ENCODE measurements at places on chromosomes 1 and 21. TPM values are rescaled to one million over a fixed set of nuclear protein-coding genes. Genes with fewer than 3 reads are reported as not detected.

DNA sequence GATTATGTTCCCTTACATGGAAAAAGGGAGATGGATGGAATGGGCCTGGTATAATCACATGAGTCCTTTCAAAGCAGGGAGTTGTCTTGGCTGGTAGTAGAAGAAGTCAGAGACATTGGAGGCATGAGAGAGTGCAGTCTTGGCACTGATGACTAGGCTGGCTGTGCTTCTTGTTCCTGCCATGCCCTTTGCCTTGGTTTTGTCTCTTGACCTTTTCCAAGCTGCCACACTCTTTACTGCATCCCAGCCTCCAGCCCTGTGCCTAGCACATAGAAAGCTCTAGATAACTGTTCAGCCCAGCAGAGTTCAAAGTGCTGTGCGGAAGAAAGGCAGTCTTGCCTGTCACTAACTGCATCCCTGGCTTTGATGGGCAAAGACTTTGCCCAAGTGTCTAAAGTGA lies 412.6 kb downstream of the PRDM2 start:
- DNase-seq, result no peak

The NSUN4 gene
- total RNA-seq, result 18.3 TPM

DNA sequence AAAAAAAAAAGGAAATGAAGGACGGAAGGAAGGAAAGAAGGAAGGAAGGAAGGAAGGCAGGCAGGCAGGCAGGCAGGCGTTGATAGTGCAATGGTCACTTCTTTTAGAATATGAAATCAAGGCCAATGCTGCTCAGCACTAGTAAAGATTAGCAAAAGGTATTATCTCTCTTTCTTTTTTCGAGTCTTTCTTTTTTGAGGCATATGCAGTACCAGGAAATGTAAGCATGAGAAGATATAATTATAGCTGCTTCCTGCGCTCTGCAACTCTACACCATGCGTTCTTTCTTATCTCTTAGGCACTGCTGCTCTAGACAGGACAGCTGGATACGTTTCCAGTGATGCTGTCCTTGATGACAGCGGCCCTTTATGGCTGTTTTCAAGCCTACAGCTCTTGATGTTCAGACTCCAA lies 1512.5 kb upstream of the B3GALT2 start:
- no peak for DNase-seq

- no peak for DNase-seq
Measured at GRCh38 chr1:240399381-240399780, 212.6 kb downstream of the GREM2 start.

The DEPDC1 gene
- 24.1 TPM for total RNA-seq

The NHLH1 gene
- not detected for total RNA-seq

- DNase-seq, result peak; percentile 71
Measured at GRCh38 chr21:38505654-38506523, 7.6 kb upstream of the ERG start.

DNA sequence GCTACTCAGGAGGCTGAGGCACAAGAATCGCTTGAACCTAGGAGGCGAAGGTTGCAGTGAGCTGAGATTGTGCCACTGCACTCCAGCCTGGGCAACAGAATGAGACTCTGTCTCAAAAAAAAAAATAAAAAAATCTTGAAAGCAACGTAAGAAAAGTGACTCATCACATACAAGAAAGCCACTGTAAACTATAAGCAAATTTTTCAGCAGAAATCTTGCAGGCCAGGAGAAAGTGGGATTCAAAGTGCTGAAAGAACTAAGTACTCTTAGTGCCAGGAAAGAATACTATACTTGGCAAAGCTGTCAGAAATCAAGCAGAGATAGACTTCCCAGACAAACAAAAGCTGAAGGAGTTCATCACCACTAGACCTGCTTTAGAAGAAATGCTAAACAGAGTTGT lies 4.4 kb upstream of the HMGN1 start:
- no peak for DNase-seq

- DNase-seq, result no peak
Measured at GRCh38 chr1:206503591-206504362, 3.6 kb upstream of the RASSF5 start.

The CITED4 gene
- 5.8 TPM for total RNA-seq

DNA sequence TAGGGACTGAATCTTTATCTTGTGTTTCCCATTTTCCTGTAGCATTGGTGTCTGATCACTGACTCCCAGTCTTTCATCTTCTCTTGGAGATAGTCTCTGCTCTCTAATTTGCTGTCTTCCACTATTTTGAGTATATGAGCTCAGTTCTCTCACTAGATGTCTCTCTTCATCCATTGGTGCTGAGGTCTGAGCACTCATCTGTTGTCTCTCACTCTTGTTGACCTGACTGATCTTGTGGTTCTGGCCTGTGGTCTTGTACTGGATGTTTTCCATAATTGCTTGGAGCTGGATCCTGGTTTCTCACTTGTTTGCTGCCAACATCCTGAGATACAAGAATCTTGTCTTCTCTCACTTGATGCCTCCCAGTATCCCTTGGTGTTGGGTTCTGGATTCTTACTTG lies 25.1 kb upstream of the S100A11 start:
- no peak for DNase-seq

- DNase-seq, result no peak
Measured at GRCh38 chr1:7588457-7588827, 182.7 kb upstream of the VAMP3 start.

- peak; percentile 30 for DNase-seq
Measured at GRCh38 chr1:10429868-10430215, 391 bp upstream of the CENPS start.

GRCh38 chr1:60265560-60266535 lies 192.3 kb upstream of the C1orf87 start:
- no peak for DNase-seq

DNA sequence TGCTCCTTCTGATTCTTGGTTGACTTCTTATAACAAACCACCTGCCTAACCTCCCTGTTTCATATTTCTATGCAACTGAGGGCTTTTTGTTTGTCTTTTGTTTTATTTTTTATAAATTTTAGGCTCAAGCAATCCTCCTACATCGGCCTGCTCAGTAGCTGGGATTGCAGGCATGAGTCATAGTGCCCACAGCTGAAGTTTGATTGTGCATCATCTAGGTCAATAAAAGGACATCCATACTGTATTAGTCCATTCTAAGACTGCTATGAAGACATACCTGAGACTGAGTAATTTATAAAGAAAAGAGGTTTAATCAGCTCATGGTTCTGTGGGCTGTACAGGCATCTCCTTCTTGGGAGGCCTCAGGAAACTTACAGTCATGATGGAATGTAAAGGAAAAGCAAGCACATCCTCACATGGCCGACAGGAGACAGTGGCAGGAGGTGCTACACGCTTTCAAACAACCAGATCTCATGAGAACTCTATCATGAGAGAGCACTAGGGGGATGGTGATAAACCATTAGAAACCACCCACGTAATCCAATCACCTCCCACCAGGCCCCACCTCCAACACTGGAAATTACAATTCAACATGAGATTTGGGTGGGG lies 285.0 kb downstream of the SIPA1L2 start:
- no peak for DNase-seq

DNA sequence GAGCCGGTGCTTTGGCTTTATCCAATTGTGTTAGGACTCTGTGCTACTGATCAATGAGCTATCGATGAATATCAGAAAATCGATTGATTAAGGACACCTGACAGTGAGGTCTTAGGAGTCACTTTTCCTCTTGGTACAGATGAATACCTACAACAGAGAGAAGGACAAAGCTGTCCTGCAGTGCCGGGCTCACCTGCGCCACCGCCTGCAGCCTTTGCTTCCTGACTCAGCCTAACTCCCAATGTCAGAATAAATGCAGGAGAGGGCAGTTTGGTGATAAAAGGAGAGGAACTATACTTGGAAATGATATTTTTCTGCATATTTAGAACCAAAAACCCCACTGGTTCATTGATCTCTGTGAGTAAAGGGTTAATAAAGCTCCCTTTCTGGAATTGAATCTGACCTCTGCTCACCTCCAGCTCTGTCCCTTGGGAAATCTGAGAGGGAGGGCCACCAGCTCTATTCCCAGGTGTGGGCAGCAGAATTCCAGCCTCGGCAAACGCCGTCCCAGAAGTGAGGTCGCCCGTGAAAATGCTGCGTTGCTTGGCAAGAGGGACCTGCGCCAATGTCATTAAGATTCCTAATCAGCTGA lies 39.3 kb downstream of the POFUT2 start:
- no peak for DNase-seq
